Activated effector memory CD4-positive, alpha-beta T cell treated with anti-CD3 and anti-CD28 coated beads, Interleukin-2, amount 50 U/mL, for 16 hours (primary cell): ENCODE measurements at places on chromosomes 2 and 18.

DNA sequence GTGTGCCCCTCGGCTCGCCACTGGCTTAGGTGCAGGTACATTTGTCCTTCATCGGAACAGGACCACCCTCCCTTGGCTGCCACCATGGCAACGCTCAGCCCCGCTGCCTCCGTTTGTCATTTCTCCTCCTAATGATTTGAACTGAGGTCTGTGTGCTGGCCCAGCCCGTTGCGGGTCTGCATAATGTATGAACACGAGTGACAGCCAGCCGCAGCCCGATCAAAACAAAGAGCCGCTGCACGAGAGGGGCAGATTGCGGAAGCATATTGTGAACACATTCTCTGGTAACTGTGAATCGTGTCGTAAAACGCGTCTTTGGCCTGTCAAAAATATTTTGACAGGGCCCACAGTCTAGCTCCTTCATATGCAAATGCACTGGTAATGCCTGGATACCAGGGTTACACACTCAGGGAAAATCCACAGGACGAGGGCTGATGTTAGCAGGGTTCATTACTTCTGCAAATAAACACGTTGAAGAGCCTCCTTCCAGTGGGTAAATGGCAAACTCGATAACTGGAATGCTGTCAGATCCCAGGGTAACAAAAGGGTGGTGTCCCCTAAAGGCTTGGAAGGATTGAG lies 137.0 kb downstream of the AGAP1 start:
- no peak for DNase-seq

DNA sequence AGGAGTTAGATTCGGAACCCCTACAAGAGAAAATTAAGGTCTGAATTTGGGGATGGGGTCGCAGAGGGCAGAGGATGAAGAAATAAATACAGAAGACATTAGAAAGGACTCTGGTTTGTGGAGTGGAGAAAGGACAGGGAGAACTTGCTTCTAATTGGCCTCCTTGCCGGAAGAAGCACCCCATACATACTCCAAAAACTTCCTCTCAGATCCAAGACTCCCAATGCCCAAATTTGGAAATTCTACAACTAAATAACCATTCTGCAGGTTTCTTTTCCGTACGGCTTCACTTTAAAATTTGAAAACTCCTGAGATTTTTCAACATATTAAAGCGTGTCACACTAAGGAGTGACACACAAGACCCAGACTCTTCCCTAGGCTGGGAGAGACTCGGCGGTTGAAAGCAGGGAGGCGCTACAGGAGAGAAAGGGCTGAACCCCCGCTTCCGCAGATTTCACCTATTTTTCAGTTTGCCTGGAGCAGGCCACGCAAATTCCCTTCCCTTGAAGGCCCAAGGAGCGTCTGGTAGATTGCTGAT lies 478 bp downstream of the CLHC1 start:
- DNase-seq, result no peak

DNA sequence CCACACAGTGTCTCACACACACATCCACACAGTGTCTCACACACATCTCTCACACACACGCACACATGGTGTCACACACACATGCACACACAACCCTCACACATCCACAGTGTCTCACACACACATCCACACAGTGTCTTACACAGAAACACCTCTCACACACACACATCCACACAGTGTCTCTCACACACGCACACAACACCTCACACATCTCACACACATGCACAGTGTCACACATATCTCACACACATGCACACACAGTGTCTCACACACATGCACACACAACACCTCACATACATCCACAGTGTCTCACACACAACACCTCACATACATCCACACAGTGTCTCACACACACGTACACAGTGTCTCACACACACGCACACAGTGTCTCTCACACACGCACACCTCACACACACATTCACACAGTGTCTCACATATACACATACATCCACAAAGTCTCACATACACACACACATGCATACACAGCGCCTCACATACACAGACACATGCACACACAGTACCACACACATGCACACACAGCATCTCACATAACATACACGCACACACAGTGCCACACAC lies 473.9 kb upstream of the HS6ST1 start:
- DNase-seq, result no peak

GRCh38 chr2:181393472-181393871 lies 63.7 kb upstream of the ITGA4 start:
- no peak for DNase-seq

DNA sequence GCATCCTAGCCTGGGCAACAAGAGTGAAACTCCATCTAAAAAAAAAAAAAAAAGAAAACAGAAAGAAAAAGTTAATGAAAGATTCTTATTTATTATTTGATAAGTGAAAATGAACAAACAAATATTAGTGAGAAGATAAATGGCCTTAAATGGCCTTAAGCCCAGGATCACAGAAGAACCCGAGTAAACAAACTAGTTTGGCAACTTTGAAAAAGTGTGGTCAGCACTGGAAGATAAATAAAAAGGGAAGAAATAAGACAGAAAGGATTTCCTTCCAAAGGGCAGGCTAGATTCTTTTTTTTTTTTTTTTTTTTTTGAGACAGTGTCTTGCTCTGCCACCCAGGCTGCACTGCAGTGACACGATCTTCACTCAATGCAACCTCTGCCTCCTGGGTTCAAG lies 692.4 kb downstream of the CPS1 start:
- no peak for DNase-seq

DNA sequence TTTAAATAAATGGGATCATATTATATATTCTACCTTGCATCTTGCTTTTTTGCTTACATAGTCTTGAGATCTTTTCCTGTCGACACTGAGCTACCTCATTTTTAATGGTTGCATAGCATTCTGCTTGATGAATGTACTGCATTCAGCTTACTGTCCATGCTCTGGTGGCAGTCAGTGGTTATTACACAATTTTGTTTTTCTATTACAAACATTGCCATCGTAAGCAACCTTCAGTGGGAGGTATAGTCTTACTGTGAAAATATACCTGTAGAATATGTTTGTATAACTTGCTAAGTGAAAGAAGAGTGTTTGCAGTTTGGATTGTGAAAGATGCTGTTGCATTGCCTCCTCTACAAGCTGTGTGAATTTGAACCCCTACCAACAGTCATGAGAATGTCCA lies 43.4 kb downstream of the UBXN4 start:
- DNase-seq, result no peak

- DNase-seq, result no peak
Measured at GRCh38 chr2:46091961-46092667, 205.1 kb upstream of the EPAS1 start.

GRCh38 chr2:167017021-167017420 lies 128.7 kb downstream of the XIRP2 start:
- DNase-seq, result no peak
